ENCODE measurements at places on chromosomes 5 and 9. TPM values are rescaled to one million over a fixed set of nuclear protein-coding genes. Genes with fewer than 3 reads are reported as not detected.

- DNase-seq = no peak
Measured at GRCh38 chr9:137042751-137043727, 2.9 kb downstream of the NPDC1 start.

DNA sequence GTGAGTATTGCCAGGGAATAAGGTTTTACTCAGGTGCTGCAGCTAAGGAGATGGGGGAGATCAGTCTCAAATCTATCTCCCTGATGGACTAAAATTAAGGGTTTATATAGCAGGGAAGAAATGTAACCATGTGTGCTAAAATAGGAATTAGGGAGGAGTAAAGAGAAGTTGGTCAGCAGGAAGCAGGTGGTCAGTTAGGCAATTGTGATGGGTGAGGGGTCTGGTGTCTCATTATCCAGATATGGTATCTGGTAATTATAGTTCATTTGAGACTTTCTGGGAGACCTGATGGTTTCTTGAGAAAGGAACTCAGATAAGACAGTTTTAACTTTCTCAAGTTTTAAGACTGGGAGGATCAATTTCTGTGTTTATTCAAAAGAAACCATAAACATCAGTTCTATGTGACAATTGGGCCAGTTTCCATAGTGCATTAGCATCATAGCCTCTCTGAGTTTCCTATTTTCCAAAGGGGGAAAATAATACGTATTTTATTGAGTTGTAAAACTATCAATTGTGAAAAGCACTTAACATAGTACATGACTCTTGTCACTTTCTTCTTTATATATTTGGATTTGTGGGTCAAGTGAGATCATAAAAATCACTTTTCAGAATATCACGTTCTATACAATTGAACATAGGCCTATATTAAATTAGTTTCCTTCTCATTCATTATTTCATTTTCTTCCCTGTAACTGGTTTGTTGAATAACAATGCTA is 115.9 kb downstream of the ZSWIM6 start:
- DNase-seq = no peak

DNA sequence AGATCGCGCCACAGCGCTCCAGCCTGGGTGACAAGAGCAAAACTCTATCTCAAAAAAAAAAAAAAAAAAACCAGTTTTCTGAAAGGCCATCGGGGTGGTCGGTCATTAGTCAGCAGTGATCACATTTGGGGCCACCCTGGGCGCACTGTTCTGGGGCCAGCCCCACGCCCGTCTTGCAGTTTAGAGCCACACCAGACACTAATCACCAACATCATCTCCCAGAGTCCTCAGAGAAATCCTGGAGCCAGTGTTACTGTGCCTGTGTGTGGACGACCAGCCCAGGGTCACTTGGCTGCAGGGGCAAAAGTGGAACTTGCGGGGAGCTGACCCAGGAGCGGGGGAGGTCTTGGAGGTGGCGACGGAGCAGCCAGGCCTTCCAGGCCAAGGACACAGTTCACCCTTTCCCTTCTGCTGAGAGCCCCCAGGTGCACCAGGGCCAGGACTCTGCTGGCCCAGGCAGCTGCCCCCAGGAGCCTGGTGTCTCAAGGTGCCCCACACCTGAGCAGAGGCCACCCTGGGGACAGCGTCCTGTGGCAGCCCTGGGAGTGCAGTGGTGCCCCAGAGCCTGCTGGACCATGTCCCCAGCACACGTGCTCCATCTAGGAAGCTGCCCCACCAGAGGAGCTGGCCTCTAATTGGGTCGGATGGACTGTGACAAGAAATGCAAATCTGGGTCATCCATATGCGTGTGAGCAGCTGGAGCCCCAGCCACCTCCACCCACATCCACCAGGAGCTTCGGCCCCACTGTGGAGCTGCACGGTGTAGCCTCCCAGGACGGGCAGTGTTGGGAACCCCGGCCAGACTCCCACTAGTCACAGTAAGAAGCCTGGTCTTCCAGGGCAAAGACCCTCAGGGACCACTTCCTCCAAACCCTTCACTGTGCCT is 51.1 kb downstream of the NEK6 start:
- DNase-seq = no peak

The OR1B1 gene
- polyA plus RNA-seq = not detected

Data from spinal cord (tissue), 10 donors.